DMS53 (cell line): ENCODE measurements at places on chromosomes 1 and 21.

- DNase-seq: no peak
Observed at GRCh38 chr1:37673920-37674319, 18.4 kb upstream of the CDCA8 start.

DNA sequence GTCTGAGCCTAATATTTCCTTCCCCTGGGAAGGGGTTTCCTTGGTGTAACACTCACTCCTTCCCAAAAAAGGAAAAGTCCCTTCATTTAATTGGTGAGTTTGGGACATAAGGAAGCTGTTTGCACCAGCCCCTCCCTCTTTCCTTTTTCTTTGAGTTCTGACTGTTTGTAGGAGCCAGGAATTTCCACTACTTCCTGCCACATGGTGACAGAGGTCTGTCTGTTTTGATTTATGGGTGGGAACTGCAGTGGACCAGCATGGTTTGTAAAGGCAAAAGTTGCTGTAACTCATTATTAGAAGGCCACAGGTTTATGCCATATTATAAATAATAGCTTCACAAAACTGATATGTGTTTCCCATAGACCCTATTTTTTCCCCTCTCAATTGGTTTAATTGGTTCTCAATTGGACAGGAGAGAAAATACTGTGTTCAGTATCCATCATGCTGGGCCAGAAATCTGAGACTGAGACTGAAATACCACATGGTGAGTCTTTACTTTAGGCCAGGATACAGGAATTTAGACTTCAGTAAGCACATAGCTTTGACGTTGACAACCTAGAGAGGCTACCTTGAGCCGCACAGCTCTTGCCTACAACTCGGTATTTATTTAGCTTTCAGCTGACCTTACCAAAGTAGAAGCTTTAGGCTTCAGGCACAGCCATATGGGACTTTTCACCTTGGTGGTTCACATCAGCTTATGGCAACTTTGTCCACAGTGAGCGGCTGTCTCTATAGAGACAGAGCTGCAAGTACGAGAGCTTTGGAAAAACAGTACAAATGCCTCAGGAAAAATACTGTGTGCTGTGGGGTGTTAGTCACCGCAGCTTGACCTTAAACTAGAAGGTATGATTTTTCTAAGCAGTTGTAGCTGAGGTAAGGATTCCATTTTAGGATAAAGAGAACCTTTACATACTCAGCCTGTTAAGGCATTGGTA is 40.0 kb upstream of the RGS7 start:
- no peak for DNase-seq

- DNase-seq: no peak
Observed at GRCh38 chr1:212188599-212189351, 96.4 kb upstream of the PPP2R5A start.

GRCh38 chr21:32772281-32773047 is 909 bp upstream of the PAXBP1 start:
- DNase-seq: peak; percentile 71

DNA sequence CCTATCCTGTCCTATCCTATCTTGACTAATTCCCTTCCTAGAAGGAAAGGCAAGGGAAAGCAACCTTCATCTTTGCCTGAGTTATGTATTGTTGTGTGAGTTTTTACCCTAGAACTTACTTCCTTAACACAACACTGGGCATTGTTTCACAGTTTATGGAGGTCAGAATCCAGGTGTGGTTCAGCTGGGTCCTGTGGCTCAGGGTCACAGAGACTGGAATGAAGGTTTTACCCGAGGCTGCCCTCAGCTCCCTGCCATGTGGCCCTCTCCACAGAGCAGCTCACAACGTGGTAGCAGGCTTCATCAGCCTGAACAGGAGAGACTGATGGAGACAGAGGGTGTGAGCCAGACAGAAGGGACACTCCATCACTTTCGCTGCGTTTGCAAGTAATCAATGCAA is 140.5 kb downstream of the FCRL5 start:
- no peak for DNase-seq

- DNase-seq: no peak
Observed at GRCh38 chr1:5142389-5142788, 488.0 kb downstream of the AJAP1 start.

GRCh38 chr1:205977402-205978014 is 25.7 kb downstream of the RAB7B start:
- DNase-seq: peak; percentile 94

DNA sequence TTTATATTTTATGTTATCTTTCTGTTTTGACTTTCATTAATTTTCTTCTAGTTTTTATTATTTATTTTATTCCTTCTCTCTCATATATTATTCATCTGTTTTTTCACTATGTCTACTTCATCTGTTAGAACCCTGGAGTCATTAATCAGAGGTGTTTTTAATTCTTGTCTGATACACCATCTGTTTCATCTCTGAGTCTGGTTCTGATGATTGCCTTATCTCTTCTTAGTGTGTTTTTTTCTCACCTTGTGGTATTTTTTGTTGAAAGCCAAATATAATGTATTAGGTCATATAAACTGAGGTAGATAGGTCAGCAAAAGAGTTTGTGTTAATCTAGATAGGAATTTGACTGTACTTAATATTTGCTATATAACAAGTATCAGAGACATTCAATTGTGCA is 1005.7 kb upstream of the NCAM2 start:
- DNase-seq: no peak

GRCh38 chr1:192256674-192257334 is 60.0 kb upstream of the RGS21 start:
- peak; percentile 44 for DNase-seq

DNA sequence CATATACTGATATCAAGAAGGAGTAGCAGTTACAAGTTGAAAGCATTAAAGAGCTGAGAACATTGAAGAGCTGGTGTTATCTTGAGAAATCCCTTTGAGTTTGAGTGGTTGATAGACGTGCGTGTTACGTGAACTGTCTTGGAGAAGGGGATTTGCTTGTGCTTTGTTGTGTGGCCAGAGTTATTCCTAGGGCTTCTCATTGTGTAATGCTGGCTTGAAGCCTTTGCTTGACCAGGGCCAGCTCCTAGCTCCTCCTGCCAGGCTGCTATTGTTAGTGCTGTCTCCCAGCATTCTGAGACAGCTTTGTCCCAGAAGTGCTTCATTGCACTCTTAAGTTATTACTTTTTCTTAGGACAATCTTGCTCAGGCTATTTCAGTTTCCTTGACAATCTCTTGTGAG is 116.2 kb upstream of the KCNK2 start:
- DNase-seq: no peak

DNA sequence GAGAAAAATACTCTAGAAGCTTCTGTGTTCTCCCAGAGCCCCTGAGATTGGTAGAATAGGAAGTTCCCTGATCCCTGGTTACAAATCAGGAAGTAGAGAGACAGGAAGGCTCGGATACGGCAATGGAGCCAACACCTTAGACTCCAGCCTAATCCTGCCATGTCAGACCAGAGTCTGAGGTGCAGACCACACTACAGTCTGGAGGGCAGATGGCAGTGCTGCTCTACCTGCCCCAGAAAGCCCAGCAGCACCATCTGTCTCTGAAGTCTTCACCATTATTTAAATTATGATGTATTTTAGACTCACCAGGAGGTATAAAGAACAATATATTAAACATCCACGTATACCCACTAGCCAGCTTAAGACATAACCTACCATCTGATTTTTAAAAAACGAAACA is 93.0 kb downstream of the MTR start:
- no peak for DNase-seq

GRCh38 chr1:246689409-246690008 is 34.7 kb upstream of the SCCPDH start:
- peak; percentile 88 for DNase-seq

DNA sequence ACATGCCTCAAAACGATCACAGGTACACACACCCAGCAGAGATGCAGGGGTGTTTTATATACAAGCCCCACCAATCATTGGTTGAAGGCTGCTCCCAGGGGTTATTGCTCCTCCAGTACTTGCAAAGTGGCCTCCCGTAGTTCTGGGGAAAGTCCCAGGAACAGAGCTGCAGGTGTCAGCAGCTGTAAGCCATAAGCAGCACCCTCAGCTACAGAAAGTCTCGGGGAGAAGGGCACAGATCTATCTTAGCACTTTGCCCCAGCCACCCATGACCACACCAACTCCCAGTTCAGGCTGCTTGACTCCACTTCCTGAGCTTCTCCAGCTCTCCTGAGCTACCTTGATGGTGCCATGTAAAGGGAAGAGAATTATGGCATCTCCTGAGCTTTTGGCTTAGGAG is 222.7 kb upstream of the GJB5 start:
- DNase-seq: no peak

- DNase-seq: no peak
Observed at GRCh38 chr1:47212636-47213229, 19.3 kb downstream of the TAL1 start.

GRCh38 chr1:170397061-170397460 is 134.9 kb upstream of the GORAB start:
- DNase-seq: no peak

DNA sequence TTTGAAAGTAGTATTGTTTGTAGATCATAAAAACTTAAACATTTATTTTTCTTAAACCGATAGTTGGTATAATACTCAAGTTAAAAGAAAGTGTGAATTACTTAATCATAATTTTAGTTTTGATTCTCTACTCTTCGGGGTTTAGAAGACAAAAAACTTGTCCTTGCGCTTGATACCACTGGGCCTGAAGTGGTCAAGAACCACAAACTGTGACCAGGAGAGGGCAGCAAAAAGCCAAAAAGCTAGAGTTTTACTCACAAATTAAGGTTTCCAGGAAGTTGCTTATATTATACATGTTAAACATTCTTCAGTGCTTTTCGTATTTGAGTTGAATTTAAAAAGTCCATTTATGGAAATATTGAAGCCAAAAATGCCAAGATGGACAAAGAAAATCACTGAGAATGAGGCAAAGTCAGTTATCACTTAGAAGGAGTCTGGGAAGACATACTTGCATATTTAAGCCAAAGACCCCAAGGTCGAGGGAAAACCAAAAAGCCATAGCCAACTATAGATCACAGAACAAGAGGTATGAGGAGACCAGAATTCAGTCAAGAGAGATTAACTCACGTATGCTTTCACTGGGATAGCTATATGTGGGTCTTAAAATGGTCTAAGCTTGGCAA is 34.2 kb downstream of the EFCAB7 start:
- DNase-seq: peak; percentile 67

GRCh38 chr1:26998429-26999300 is 5.2 kb downstream of the TRNP1 start:
- DNase-seq: no peak

DNA sequence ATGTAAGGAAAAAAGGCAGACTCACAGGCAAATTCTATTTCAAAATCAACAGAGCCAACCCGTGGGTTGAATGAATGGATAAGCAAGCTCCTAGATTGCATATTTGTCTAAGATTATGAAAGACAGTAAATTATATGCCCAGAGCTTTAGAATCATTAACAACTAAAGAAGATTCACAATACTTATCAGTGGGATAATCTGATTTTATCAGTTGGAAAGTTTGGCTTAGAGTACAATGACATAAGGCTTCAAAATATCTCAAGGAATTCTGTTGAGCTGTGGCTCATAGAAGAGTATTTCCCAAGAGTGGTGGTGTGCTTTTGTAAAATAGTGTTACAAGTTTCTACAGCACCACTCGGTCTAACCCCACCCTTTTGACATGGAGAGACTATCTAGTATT is 85.5 kb downstream of the ADAMTS1 start:
- no peak for DNase-seq

DNA sequence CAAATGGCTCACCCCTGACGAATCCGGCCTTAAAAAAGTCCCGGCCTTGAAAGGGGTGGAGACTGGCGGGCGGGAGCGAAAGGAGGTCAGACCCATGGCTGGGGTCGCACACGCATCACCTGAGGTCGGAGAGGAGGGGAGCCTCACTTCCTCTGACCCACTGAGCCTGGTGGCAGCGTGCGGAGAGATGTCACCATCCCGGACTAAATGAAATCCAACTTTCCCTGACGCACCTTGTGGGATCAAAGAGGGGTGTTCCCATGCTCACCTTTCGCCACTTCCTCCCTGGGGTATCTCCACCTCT is 709 bp upstream of the SLC41A1 start:
- no peak for DNase-seq

DNA sequence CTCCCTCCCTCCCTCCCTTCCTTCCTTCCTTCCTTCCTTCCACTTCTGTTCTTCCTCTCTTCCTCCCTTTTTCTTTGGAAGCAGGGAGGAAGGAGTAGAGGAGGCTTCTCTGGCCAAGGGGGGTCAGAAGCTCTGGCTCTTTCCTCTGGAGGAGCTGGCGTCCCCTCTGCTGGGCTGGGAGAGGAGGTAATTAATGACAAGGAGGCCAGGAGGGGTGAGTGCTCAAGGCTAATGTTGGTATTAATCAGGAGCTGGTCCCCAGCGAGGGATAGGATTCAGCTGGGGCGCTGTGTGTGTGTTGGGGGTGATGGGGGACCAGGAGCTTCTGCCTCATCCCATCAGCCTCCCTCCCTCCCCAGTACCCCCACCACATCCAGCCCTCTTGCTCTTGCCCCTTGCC is 6.2 kb upstream of the PEAR1 start:
- no peak for DNase-seq

DNA sequence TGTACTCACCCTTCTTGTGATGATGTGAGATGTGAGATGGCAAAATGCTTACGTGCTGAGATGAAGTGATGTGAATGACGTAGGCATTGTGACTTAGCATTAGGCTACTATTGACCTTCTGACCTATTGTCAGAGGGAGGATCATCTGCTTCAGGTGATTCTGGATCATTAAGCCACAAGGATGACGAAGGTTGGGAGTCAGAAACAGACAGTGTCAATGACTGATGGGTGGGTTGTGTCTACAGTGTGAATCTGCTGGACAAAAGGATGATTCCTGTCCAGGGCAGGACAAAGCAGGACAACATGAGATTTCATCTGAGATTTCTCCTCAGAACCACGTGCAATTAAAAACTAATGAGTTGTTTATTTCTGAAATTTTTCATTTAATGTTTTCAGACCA is 129.0 kb downstream of the GABPA start:
- DNase-seq: no peak

DNA sequence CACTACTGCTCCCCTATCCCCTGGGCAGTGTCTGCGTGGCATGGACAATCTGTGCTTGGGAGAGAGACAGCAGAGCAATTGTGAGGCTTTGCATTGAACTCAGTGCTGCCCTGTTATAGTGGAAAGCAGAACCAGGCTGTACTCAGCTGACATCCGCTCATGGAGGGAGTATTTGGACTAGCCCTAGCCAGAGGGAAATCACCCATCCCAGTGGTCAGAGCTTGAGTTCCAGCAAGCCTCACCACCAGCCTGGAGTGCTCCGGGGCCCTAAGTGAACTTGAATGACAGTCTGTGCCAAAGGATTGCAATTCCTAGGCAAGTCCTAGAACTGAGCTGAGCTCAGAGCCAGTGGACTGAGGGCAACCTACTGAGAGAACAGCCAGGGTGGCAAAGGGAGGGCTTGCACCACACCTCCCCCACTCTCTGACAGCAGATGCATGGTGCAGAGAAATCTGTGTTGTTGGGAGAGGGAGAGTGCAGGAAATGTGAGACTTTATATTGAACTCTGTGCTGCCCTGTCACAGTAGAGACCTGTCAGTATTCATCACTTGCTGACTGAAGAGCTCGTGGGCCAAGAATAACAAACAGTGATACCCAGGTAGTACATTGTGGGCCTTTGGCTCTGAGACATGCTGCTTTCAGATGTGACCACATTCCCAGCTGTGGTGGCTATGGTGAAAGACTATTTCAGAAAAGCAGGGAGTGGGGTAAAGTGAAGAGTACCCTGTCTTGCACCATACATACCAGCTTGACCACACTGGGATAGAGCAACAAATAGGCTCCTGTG is 107.7 kb upstream of the SLC5A9 start:
- DNase-seq: no peak

GRCh38 chr1:16172964-16173446 is 17.1 kb upstream of the EPHA2 start:
- no peak for DNase-seq
